ENCODE measurements at places on chromosomes 16 and 17.

DNA sequence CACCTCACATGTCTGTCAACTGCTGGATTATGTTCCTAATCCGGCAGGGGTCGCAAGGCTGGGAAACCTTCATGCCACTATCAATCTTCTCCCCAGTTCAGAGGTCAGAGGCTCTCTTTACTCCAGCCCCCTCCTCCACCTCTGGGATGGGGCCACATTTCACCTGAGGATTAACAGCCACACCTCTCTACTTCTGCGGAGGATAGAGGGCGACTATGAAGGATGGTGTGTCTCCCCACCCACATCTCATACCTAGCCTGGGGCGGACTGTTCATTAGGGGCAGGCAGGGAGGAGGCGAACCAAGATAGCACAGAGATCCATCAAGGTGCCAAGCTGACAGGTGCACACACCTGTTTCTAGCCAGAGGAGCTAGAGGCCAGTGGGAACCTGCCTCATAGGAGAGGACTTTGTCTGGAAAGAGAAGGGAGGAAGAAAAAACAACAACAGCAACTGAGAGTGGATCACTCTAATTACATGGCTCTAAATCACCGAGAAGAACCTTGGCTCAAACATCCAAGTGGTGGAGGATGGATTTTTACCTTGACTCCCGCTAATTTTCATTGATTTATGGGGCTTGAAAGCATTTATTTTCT is 41.9 kb upstream of the SKAP1 start:
- DNase-seq, result no peak

DNA sequence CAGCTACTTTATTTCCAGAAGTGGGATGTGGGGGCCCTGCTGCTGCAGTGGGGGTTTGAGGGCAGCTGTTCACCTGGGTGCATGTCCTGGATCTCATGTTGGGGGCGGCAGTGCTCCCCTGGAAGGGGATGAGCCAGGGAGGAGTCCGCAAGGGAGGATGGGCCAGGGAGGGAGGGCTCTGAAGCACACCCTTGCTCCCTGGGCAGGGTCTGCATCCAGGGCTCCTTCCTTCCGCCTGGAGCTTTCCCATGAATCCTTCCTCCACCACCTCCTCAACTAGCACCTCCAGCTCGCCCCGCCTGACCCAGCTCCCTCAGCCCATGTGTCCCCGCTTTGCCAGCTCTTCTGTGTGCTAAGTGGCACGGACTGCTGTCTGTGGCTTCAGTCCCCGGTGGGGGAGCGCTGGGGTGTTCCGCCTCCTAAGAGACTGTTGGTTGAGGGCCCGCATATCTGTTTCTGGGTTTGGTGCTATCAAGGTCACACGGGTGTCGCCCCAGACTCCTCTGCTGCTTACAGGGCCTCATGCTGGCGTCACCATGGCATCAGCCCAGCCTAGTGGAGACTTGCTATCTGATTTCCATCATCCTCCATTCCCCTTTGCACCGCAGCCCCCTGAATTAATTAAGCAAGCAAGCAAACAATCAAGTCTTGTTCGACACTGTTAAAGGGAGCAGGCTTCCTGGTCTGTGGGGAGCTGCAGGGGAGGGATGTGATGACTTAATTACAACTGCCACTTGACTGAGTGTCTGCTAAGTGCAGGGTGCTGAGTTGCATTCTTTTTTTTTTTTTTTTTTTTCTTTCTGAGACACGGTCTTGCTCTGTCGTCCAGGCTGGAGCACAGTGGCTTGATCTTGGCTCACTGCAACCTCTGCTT is 71.8 kb downstream of the PRKCA start:
- DNase-seq, result peak; percentile 58

DNA sequence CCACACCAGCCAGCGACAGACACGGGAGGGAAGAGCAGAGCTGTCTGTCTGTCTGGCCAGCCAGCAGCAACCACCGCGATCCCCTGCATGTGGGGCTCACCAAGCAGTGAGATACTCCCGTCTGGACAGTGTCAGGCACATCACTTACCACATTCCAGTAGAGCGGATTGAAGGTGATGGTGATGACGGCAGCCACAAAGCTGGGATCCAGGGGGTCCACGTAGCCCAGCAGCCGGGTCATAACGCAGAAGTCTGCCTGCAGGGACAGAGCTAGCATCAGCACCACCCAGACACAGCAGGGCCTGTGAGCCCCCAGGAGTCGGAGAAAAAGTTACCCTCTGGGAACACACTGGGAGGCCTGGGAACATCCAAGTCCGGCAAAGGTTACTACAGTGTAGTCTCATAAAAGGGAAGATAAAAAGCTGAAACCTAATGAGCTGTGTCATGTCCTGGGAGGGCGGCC is 14.7 kb downstream of the PEMT start:
- DNase-seq, result no peak

DNA sequence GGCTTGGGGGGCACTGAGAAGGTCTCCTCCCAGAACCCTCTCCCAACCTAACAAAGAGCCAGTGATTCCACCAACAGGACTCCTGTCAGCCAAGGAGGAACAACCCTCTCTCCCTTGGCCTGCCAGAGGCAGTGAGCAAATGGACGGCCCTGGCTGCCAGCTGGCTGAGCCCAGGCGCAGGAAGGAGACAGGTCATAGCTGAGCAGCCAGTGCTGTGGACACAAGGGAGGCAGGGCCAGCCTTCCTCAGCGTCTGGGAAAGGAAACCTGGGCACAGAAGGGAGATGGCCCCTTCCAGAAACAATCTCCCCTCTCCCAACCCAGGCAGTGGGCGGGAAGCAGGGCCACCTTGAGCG is 2.1 kb downstream of the MPO start:
- DNase-seq, result no peak

DNA sequence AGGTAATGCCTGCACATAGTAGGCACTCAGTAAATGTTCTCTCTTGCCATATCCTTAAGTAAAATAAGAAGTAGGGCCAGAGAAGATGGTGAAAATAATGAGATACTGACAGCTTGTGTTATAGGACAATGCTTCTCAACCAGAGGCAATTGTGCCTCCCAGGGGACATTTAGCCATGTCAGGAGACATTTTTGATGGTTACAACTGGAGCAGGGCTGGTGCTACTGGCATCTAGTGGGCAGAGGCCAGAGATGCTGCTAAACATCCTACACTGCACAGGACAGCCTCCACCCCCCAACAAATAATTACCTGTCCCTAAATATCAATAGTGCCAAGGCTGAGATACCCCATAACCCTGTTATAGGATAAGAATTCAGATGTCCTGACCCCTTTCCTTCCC is 1.7 kb downstream of the RAD51D start:
- DNase-seq, result no peak

DNA sequence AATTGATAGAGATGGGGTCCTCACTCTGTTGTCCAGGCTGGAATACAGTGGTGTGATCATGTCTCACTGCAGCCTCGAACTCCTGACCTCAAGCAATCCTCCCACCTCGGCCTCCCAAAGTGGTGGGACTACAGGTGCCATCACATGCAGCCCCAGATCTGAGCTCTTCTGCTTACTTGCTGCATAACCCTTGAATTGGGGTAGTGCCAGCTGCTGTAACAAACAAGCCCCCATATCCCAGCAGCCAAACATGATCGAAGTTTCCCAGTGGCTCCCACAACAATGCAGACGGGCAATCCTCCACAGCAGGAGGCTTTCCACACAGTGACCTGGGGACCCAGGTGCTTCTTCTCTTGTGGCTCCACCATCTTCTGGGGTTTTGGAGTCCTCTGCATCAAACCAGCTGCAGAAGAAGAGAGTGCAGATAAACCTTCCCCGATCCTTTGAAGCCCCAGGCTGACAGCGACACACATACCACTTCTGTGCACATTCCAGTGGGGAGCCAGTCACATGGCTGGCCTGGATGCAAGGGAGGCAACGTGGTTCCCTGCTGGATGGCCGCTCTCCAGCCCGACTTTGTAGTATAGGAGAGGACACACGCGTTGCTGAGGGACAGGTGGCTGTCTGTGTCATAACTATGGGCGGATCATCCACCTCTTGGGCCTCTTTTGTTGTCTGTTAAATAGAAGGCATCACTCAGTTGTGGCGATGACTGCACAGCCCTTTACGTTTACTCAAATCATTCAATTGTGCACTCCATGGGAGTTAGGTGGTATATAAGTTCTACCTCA is 16.7 kb downstream of the SBK1 start:
- no peak for DNase-seq

GRCh38 chr17:64028874-64029464 is 8.5 kb upstream of the ICAM2 start:
- peak; percentile 64 for DNase-seq

DNA sequence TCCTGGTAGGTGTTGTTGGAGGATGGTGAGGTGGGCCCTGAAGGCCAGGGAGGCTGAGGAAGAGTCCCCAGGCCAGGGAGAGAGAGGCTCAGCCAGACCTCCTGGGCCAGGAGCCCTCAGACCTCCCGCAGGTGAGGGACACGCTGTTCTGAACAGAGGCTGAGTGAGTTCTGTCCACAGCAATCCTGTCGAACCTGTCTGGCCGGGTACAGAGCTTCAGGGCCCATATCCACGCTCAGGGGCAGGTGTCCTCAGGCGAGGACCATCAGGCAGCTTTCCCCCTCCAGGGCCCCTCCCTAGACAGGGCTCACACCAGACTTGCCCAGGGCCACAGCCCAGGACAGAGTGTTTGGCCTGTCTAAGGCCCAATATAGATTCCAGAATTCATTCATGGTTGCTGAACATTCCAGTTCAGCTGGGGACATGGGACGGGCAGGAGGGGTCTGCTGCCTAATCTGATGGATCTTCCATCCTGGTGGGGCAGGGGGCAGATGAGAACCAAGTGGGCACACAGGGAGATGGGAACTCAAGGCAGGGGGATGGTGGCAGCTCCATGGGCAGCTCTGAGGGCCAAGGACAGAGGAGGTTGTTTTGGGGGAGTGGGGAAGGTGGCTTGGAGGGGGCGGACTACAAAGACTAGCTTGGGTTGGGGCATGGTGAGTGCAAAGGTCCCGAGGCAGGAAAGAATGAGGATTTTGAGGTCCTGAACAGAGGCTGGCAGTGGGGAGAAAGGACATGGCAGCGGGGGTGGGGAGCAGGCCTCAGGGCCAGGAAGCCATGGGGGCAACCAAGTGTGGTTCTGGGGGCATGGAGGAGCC is 23.4 kb upstream of the MPRIP start:
- DNase-seq, result no peak

DNA sequence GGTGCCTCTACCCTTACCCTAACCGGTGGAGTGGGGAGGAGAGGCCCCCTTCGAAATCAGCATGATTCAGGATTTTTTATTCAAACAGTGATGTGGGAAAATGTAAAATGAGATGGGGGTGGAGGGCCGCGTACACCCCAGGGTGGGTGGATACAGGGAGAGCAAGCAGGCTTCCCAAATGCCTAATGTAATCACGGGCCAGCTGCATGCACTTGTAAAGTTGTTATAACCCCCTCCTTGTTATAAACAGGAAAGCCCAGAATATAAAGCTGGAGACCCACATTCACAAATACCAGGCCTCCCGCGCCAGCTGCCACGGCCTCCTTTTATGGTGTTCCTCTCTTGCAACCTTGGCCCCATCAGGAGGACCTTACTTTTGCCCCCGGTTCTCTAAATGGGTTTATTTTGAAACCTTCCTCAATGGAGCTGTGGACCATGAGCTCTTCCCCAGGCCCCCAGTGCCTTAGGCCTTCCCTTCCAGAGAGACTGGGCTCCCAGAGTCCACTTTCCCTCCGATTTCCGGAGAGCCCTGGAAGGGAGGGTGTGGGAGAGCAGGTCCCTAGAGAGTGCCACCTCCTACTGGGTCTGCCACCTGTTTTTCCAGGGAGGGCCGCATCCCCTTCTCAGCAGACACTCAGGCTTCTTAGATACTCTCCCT is 906 bp upstream of the FOXL1 start:
- peak; percentile 29 for DNase-seq

GRCh38 chr17:45973946-45974859 is 24.8 kb upstream of the STH start:
- DNase-seq, result no peak

DNA sequence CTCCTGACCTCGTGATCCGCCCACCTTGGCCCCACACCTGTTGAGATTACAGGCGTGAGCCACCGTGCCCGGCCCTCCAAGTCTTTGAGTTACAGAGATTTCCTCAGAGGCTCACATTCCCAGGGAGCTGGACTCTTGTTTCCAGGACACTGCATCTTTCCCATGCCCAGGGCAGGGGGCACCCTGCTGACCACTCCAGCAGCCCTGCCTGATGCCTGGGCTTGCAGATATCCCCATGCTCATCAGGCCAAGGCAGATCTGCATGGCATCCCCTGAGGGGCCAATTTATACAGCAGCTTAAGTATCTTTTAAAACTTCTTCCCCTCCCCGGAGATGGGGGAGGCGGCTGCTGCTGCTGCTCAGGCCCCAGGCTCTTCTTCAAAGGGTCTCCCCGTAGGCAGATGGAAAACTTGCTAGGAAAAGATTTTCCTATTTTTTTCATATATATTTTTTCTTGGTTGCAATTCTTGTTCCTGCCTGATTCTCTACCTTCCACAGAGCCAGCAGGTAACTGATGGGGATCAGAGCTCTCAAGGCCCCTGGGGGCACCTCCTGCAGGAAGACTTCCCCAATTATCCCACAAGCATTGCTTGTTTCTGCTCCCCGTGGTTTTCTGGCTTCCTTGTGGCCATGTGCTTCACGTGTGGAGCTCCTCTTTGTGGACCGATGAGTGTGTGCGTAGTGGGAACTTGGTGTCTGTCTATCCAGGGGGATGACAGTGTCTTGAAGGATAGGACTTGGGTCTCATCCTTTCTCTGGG is 102.2 kb upstream of the SDK2 start:
- DNase-seq, result no peak

- no peak for DNase-seq
Measured at GRCh38 chr17:78349891-78350642, 9.8 kb downstream of the SOCS3 start.

GRCh38 chr17:76189741-76190140 is 48.7 kb upstream of the FOXJ1 start:
- DNase-seq, result peak; percentile 24

GRCh38 chr17:980406-981291 is 1.1 kb upstream of the NXN start:
- DNase-seq, result peak; percentile 90

GRCh38 chr17:28484296-28484695 is 10.9 kb downstream of the SLC13A2 start:
- DNase-seq, result no peak

- no peak for DNase-seq
Measured at GRCh38 chr16:52123061-52123839, 423.7 kb downstream of the TOX3 start.

All from mesendoderm (in vitro differentiated cells).